ENCODE measurements at places on chromosomes 16 and 17. TPM values are rescaled to one million over a fixed set of nuclear protein-coding genes. Genes with fewer than 3 reads are reported as not detected.

AP2B1 gene
- 60.2 TPM for total RNA-seq

- H3K27me3 ChIP-seq: no peaks in the 10 kb centered on the region
- DNase-seq: no peak
Observed at GRCh38 chr16:24838554-24839266, 7.1 kb upstream of the SLC5A11 start.

- DNase-seq: no peak
- no peak overlapping the region for H3K4me3 ChIP-seq
- H3K4me1 ChIP-seq: no peaks in the 10 kb centered on the region
- no peak overlapping the region for H3K27ac ChIP-seq
Observed at GRCh38 chr17:30426292-30426691, 47.6 kb downstream of the CPD start.

DNA sequence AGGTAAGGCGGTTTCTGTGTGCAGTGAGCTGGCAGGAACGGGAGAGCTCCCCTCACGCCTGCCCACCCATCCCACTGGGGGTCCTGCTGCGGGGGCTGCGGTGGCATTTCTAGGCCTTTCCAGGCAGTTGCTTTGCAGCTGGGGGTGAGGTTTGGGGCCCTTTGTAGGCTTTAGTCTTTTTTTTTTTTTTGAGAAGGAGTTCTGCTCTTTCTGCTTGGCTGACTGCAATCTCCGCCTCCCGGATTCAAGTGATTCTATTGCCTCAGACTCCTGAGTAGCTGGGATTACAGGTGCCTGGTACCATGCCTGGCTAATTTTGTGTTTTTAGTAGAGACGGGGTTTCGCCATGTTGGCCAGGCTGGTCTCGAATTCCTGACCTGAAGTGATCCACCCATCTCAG, 11.1 kb downstream of the TSC2 start:
- no peak overlapping the region for H3K4me3 ChIP-seq
- H3K27me3 ChIP-seq: no peaks in the 10 kb centered on the region
- DNase-seq: no peak
- peaks cover 4% of the 10 kb centered on the region for H3K36me3 ChIP-seq
- H3K27ac ChIP-seq: no peak overlapping the region

- peaks cover 10% of the 10 kb centered on the region for H3K4me1 ChIP-seq
- no peak overlapping the region for H3K4me3 ChIP-seq
- no peaks in the 10 kb centered on the region for H3K27me3 ChIP-seq
- no peak overlapping the region for H3K27ac ChIP-seq
- no peaks in the 10 kb centered on the region for H3K36me3 ChIP-seq
Observed at GRCh38 chr17:35117984-35118383, 1.7 kb downstream of the RAD51D start.

DNA sequence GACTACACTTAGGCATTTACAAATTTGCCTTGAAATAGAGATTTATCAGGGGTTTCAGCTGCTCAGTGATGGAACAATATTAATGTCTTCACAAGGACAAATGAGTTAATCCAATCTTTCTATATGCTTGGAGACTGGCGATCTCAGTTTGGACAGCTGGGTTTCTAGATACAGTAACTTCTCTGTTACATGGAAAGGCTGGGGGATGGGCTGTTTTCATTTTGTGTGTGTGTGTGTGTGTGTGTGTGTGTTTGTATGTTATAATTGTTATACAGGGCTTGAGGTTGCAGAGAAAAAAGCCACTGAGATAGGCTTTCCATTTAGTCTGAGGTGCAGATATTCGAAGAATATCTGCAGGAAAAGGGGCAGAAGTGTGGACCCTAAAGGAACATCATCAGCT, 359.3 kb upstream of the SALL1 start:
- H3K4me3 ChIP-seq: no peak overlapping the region
- no peaks in the 10 kb centered on the region for H3K27me3 ChIP-seq
- no peaks in the 10 kb centered on the region for H3K4me1 ChIP-seq
- no peak overlapping the region for H3K27ac ChIP-seq
- DNase-seq: no peak
- no peaks in the 10 kb centered on the region for H3K36me3 ChIP-seq

GRCh38 chr16:70777973-70778406, 23.0 kb downstream of the VAC14 start:
- no peaks in the 10 kb centered on the region for H3K36me3 ChIP-seq
- H3K4me3 ChIP-seq: no peak overlapping the region
- no peak overlapping the region for H3K27ac ChIP-seq
- H3K27me3 ChIP-seq: no peaks in the 10 kb centered on the region

TBC1D3H gene
- not detected for total RNA-seq

GRCh38 chr17:83104577-83105505, 25.4 kb downstream of the METRNL start:
- no peak for DNase-seq
- H3K27me3 ChIP-seq: no peaks in the 10 kb centered on the region
- H3K36me3 ChIP-seq: no peaks in the 10 kb centered on the region
- peak overlapping the region; percentile 73 for H3K27ac ChIP-seq

AXIN2 gene
- 18.8 TPM for total RNA-seq

GRCh38 chr16:78235876-78236275, 136.4 kb downstream of the WWOX start:
- H3K27ac ChIP-seq: no peak overlapping the region
- no peak for DNase-seq
- no peaks in the 10 kb centered on the region for H3K27me3 ChIP-seq
- no peak overlapping the region for H3K4me3 ChIP-seq
- H3K36me3 ChIP-seq: no peaks in the 10 kb centered on the region
- no peaks in the 10 kb centered on the region for H3K4me1 ChIP-seq

- peaks cover 53% of the 10 kb centered on the region for H3K27me3 ChIP-seq
- peaks cover 28% of the 10 kb centered on the region for H3K4me1 ChIP-seq
- H3K4me3 ChIP-seq: no peak overlapping the region
Observed at GRCh38 chr17:60139438-60140285, 10.1 kb upstream of the CA4 start.

DNA sequence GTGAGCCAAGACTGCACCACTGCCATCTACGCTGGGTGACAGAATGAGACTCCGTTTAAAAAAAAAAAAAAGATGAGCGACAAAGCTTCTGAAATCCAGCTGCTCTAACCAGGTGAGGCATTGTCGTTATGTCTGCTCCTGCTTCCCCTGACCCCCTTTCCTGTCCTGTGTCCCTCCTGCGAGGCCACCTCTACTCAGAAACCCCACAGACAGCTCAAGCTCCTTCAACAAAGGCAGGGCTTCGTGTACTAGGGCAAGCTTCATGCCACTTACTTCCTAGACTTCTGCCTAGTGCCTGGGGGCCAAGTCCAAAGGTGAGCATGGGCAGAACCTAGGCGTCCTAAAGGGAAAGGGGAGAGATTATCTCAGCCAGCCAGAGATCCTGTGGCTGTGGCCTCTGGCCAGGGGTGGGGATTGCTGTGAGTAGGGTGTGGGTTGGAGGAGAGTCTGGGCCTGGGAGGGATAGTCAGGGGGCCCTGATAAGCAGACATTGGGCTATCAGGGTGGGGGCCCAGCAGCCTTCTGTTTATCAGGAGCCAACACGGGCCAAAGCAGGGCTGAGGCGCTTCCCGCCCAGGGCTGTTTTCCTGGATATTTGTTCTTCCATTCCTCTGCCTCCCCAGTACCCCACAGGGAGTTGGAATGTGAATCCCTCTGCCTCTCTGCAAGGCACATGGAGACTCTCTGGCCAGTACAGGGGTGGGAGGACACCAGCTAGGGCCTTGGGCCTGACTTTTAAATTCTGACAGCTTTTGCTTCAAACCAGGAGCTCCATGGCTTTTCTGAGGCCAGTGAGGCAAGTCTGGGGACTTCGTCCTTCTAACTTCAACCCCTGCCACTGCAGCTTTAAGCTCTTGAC, 10.4 kb downstream of the ERAL1 start:
- H3K4me1 ChIP-seq: no peaks in the 10 kb centered on the region
- no peak overlapping the region for H3K27ac ChIP-seq
- no peak overlapping the region for H3K4me3 ChIP-seq
- H3K27me3 ChIP-seq: no peaks in the 10 kb centered on the region

DNA sequence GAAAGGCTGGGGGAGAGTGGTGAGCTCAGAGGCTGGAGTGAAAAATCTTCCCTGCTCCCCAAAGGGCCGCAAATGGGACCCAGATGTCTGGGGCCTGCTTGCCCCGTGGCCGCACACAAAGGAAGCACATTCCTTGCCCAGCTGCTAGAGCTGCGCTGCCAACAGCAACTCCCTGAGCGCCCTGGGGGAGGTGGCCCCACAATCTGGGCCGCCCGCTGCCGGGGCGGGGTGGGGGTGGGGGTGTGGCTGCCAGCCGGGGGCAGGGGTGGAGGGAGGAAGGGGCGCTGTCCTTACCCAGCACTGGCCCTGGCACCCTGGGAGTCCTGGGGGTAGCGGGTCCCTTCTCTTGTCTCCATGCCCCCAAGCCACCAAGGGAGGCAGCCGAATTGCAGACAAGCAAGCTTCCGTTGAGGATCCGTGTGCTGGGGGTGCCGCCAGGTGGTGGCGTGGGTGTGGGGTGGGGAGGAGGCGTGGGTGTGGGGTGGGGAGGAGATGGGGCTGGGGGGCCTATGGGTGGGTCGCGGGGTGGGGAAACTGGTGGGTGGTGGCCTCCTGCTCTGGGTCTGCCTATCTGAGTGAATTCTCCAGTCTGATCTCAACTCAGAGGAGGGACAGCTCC, 48.4 kb upstream of the PABPN1L start:
- DNase-seq: peak; percentile 52
- peaks cover 39% of the 10 kb centered on the region for H3K27me3 ChIP-seq
- H3K27ac ChIP-seq: no peak overlapping the region
- no peak overlapping the region for H3K4me3 ChIP-seq
- H3K36me3 ChIP-seq: no peaks in the 10 kb centered on the region
- peaks cover 6% of the 10 kb centered on the region for H3K4me1 ChIP-seq

GRCh38 chr17:47317119-47317518, 6.6 kb upstream of the EFCAB13 start:
- no peak for DNase-seq
- H3K4me1 ChIP-seq: peaks cover 36% of the 10 kb centered on the region
- no peaks in the 10 kb centered on the region for H3K36me3 ChIP-seq
- no peaks in the 10 kb centered on the region for H3K27me3 ChIP-seq

KCNG4 gene
- not detected for total RNA-seq

DNA sequence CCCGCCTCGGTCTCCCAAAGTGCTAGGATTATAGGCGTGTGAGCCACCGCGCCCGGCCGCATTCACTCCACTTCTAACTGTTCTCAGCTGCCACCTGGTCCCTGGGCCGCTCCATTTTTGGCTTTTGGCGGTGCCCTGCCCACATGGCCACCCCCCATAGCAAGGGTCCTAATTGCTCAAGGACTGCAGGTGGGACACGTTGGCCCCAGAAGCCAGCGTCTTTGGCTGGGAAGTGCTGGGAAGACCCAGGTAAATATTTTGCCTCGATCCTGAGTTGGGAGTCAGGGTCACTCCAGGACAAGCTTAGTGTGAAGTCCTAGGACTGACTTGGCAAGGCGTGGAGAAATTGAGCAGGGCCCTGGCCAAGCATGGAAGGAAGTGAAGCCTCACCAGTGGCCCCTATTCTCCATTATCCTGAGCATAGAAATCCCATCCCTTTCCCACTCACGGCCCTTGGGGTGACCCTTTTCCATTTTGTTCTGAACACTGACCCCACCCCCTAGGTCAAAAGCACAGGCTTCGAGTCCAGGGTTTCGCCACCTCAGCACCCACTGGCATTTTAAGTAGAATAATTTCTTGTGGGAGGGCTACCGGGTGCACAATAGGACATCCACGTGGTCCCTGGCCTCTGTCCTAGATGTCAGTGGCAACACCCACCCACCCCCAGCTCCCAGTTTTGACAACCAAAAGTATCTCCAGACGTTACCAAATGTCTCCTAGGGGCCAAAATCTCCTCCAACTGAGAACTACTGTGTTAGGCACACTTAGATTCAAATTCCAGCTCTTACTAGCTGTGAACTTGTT, 5.9 kb upstream of the WDR81 start:
- peak overlapping the region; percentile 98 for H3K27ac ChIP-seq
- H3K36me3 ChIP-seq: no peaks in the 10 kb centered on the region
- no peaks in the 10 kb centered on the region for H3K27me3 ChIP-seq
- H3K4me3 ChIP-seq: no peak overlapping the region
- no peak for DNase-seq

PLEKHM1 gene
- 36.7 TPM for total RNA-seq

DNA sequence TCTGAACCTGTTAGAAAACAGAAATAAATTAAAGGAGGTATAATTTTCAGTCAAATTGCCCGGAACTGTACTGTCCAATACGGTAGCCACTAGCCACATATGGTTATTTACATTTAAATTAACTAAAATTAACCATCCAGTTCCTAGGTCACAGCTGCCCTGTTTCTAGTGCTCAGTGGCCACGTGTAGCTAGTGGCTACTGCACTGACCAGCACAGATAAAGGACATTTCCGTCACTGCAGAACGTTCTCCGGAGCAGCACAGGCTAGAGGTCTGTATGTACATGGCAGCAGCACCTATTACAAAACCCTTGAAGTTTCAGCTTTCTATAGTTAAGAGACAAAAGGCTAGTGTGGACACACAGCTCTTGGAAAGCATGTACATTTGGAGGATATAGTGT, 33.7 kb downstream of the CPSF4L start:
- no peaks in the 10 kb centered on the region for H3K27me3 ChIP-seq

KIF18B gene
- not detected for total RNA-seq

DNA sequence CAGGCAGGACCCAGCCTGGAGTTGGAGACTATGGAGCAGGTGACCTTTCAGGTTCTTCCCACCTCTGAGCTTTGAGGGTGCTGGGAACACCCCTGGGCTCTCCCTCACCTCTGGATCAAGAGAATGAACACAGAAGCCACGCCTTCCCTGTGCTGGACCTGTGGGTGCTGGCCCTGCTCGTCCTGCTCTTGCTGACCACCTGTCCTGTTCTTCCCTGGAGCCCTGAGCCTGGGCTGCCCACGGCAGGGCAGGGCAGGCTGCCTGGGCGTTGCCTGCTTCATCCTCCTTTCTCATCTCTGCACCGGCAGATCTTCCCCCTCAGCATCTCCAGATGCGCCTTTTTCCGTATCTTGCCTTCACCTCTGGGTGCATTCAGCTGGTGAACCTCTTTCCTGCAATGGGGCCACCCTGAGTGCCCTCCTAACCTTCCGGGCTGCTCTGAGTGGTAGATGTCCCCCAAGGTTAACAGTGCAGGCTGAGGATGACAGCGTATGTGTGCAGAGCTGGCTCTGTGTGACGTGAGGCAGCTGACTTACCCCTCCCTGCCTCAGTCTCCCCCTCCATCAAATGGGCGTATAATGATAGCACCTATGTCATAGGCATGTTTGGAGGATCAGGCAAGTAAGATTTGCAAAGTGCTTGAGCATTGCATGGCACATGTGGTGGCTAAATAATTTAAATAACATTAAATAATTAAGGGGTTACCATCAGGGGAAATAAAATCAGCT, 225.8 kb upstream of the CIBAR2 start:
- H3K4me3 ChIP-seq: no peak overlapping the region
- no peaks in the 10 kb centered on the region for H3K4me1 ChIP-seq
- no peak overlapping the region for H3K27ac ChIP-seq
- DNase-seq: no peak

Measured in tibial nerve (tissue), 4 donors.